ENCODE measurements at places on chromosomes 7 and 10. TPM values are rescaled to one million over a fixed set of nuclear protein-coding genes. Genes with fewer than 3 reads are reported as not detected.

The CPN1 gene
- polyA plus RNA-seq = not detected

The TMEM130 gene
- not detected for polyA plus RNA-seq

The LLCFC1 gene
- not detected for polyA plus RNA-seq

The WASHC2C gene
- 20.0 TPM for polyA plus RNA-seq

The HTR7 gene
- 0.16 TPM for polyA plus RNA-seq

The IRF5 gene
- 2.7 TPM for polyA plus RNA-seq

The PNLIP gene
- polyA plus RNA-seq = 1.4 TPM

The HERPUD2 gene
- polyA plus RNA-seq = 15.0 TPM

The UBE3C gene
- polyA plus RNA-seq = 27.6 TPM

The DPYSL4 gene
- polyA plus RNA-seq = 0.82 TPM

The INTS15 gene
- polyA plus RNA-seq = 25.6 TPM

The HHEX gene
- polyA plus RNA-seq = 17.2 TPM

The C10orf67 gene
- 0.45 TPM for polyA plus RNA-seq

The SFTPA1 gene
- polyA plus RNA-seq = 0.39 TPM

The PIK3AP1 gene
- polyA plus RNA-seq = 9.7 TPM

The SDK1 gene
- 3.2 TPM for polyA plus RNA-seq

The CC2D2B gene
- polyA plus RNA-seq = 0.25 TPM

The HIP1 gene
- polyA plus RNA-seq = 15.4 TPM

The PNLIPRP2 gene
- 0.91 TPM for polyA plus RNA-seq

The AGAP6 gene
- polyA plus RNA-seq = 9.4 TPM

The BAIAP2L1 gene
- polyA plus RNA-seq = 5.3 TPM

The TEX36 gene
- not detected for polyA plus RNA-seq

The DYDC2 gene
- not detected for polyA plus RNA-seq

The CLEC2L gene
- 0.22 TPM for polyA plus RNA-seq

The GJD4 gene
- polyA plus RNA-seq = not detected

The CCL24 gene
- polyA plus RNA-seq = 1.0 TPM

The UPK3BL2 gene
- polyA plus RNA-seq = 6.8 TPM

The TMEM196 gene
- not detected for polyA plus RNA-seq

The EMX2 gene
- 1.1 TPM for polyA plus RNA-seq

The NPM3 gene
- polyA plus RNA-seq = 38.1 TPM

All from adipose tissue (tissue), 3 donors.